ENCODE measurements at places on chromosomes 5 and 9. TPM values are rescaled to one million over a fixed set of nuclear protein-coding genes. Genes with fewer than 3 reads are reported as not detected.
A peak's percentile ranks its signal among the peaks of the same experiment; 100 is the strongest.

DNA sequence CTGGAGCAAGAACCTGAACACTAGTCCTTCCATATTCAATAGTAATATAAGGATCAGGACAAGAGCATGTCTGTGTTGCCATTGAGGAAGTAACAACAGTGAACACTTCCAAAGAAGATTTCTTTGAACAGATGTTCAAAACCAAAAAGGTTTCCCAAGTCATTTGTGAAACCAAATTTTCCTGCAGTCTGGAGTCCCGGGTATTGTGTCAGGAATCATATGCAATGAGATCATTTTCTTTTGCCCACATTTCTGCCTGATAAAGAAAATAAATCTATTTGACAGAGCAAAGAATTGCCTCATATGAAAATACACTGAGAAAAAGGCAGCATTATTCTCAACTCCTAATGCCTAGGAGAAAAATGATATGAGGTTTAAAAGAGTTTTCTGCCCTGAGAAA lies 151.7 kb downstream of the SNX18 start:
- H3K4me3 ChIP-seq = no peak overlapping the region
- H3K36me3 ChIP-seq = no peaks in the 10 kb centered on the region
- H3K27me3 ChIP-seq = no peaks in the 10 kb centered on the region
- H3K4me1 ChIP-seq = no peaks in the 10 kb centered on the region
- no peak overlapping the region for H3K27ac ChIP-seq
- no peak for DNase-seq

GRCh38 chr5:169133531-169133930 lies 167.4 kb downstream of the SLIT3 start:
- H3K36me3 ChIP-seq = no peaks in the 10 kb centered on the region
- no peak overlapping the region for H3K27ac ChIP-seq
- DNase-seq = peak; percentile 76
- H3K4me3 ChIP-seq = no peak overlapping the region

- H3K4me3 ChIP-seq = no peak overlapping the region
- H3K4me1 ChIP-seq = no peaks in the 10 kb centered on the region
- H3K27me3 ChIP-seq = no peaks in the 10 kb centered on the region
- no peak for DNase-seq
- H3K36me3 ChIP-seq = no peaks in the 10 kb centered on the region
- H3K27ac ChIP-seq = no peak overlapping the region
Measured at GRCh38 chr9:87479801-87480201, 17.9 kb upstream of the DAPK1 start.

DNA sequence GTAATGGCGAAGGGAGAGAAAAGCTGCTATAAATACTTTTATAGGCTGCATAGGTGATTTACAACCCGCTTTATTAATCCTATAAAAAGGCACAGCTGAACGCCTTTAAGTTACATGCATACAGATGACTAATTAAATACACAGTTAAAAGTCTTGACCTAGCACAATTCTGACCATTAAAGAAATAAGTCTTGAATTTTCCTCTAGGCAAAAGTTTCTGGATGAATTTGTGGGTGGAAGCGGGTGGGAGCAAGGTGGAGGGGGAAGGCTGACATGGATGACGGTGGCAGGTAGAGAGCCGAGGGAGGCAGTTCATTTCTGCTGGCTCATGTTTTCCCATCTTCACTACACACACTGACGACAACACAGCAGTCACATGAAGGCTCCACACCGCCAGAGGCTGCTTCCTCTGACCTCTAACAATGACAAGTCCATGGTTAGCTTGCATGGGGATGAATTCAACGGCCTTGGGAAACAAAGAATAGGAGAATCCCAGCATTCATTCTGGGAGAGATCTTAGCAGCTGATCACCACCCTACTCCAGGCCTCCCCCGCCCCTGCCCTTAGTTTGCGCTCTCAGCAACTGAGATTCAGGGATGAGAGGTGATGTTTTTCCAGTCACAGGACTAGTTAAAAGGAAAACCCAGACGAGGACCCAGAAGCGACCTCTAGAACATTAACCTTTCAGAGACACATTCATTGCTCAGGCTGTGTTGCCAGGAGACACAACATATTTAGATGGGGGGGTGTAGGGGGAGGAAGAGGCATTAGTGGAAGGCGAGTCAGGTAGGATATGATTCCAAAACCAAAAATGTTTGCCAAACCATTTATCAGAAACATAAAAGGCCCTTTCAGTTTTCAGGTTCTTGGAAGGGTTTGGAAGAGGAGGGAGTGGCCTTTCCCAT lies 329.3 kb downstream of the PIK3R1 start:
- no peaks in the 10 kb centered on the region for H3K27me3 ChIP-seq
- DNase-seq = no peak
- no peaks in the 10 kb centered on the region for H3K36me3 ChIP-seq
- no peak overlapping the region for H3K4me3 ChIP-seq
- H3K4me1 ChIP-seq = no peaks in the 10 kb centered on the region

DNA sequence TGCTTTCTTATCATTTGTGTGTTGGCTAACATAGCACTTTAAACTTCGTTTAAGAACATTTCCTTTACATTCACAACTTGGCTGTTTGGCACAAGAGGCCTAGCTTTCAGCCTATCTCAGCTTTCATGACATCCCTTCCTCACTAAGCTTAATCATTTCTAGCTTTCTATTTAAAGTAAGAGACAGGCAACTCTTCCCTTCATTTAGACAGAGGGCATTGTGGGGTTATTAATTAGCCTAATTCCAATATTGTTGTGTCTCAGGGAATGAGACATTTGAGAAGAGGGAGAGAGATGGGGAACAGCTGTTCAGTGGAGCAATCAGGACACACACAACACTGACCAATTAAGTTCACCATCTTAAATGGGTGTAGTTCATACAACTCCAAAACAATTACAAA lies 51.0 kb upstream of the OR2K2 start:
- H3K4me1 ChIP-seq = no peaks in the 10 kb centered on the region
- H3K27me3 ChIP-seq = no peaks in the 10 kb centered on the region
- H3K4me3 ChIP-seq = no peak overlapping the region
- H3K36me3 ChIP-seq = peaks cover 18% of the 10 kb centered on the region
- H3K27ac ChIP-seq = no peak overlapping the region

- peak overlapping the region; percentile 18 for H3K27ac ChIP-seq
- peaks cover 3% of the 10 kb centered on the region for H3K4me1 ChIP-seq
- no peaks in the 10 kb centered on the region for H3K36me3 ChIP-seq
Measured at GRCh38 chr9:85303757-85304134, 438.0 kb downstream of the AGTPBP1 start.

DNA sequence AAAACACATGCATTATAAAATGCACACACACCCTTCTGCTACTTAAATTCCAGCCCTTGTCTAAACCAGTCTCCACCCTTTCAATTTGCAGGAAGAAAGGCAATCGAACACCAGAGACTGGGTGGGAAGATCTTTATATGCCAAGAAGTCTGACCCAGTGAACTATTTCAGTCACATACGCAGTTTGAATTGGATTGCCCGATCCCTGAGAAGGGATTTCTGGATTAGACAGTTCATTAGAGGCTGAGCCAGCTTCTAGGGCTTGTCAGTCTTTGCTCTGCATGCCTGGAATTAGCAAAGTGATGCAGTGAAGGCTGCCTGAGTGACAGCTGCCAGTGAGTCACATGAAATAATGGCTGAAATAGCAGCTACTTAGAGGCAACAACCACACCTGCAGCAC lies 159.9 kb downstream of the PPP2R2B start:
- H3K4me1 ChIP-seq = peaks cover 4% of the 10 kb centered on the region
- no peak for DNase-seq
- no peak overlapping the region for H3K27ac ChIP-seq
- H3K36me3 ChIP-seq = no peaks in the 10 kb centered on the region
- no peak overlapping the region for H3K4me3 ChIP-seq

- no peak overlapping the region for H3K27ac ChIP-seq
- peaks cover 4% of the 10 kb centered on the region for H3K4me1 ChIP-seq
- H3K4me3 ChIP-seq = no peak overlapping the region
Measured at GRCh38 chr9:136672431-136673087, 9.8 kb downstream of the EGFL7 start.

GRCh38 chr9:107881626-107882300 lies 392.2 kb upstream of the KLF4 start:
- no peak overlapping the region for H3K4me3 ChIP-seq
- no peaks in the 10 kb centered on the region for H3K4me1 ChIP-seq
- H3K36me3 ChIP-seq = no peaks in the 10 kb centered on the region
- no peaks in the 10 kb centered on the region for H3K27me3 ChIP-seq
- no peak overlapping the region for H3K27ac ChIP-seq

DNA sequence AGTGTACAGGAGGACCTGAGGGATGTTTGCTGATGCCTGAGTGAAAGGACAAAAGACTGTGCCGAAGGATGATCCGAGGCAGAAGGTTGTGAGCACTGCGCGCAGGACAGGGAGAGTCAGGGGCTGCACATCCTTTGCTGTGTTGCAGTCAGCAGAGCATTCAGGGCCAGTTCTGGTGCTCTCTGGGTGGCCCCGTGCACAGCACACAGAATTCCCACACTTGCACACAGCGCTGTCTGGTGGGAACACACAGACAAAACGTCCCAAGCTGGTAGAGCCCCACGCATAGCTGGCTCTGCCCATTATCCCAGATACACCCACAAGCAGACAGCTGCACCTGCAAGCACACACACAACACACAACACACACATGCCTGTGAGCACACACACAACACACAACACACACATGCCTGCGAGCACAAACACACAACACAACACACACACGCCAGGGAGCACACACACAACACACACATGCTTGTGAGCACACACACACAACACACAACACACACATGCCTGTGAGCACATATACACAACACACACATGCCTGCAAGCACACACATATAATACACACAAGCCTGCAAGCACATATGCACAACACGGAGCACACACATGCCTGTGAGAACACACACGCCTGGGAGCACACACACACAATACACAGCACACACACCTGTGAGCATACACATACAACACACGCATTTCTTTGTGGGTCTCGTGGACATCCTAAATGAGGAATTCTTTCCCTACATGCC lies 74.4 kb downstream of the FGF18 start:
- no peak overlapping the region for H3K4me3 ChIP-seq
- no peaks in the 10 kb centered on the region for H3K36me3 ChIP-seq
- no peak for DNase-seq
- peaks cover 15% of the 10 kb centered on the region for H3K4me1 ChIP-seq
- H3K27ac ChIP-seq = peak overlapping the region; percentile 77

DNA sequence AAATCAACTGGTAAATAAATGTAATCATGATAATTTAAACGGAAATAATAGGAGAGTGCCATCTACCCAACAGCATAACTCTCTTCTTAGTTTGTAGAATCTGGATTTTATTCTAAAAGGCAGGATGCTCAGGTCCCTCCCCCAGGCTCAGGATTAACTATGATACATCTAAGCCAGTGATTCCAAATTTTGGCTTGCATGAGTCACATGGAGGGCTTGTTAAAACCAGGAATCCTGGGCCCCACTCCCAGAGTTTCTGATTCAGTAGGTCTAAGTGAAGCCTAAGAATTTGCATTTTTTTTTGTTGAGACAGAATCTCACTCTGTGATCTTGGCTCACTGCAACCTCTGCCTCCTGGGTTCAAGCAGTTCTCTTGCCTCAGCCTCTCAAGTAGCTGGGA lies 62.3 kb upstream of the ZFR start:
- peaks cover 34% of the 10 kb centered on the region for H3K4me1 ChIP-seq
- peak overlapping the region; percentile 86 for H3K27ac ChIP-seq
- no peaks in the 10 kb centered on the region for H3K36me3 ChIP-seq
- H3K27me3 ChIP-seq = no peaks in the 10 kb centered on the region
- no peak for DNase-seq
- no peak overlapping the region for H3K4me3 ChIP-seq

DNA sequence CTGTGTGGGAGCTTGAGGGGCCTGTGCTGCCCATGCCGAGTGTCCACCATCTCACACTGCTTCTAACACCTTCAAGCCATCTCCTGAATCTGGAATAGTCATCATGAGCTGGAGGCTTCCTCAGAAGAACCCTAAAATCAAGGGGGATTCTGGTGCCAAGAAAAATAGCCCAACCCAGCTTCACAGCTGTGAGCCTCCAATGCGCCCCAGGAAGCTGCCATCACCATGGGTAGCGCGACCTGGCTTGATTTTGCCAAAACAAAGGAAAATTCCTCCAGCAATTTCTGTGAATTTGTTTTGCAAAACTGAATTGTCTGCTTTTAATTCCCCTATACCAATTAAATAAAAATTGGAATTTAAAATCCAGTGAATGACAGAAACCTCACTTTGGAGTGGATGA lies 6.2 kb upstream of the TIFAB start:
- H3K4me1 ChIP-seq = peaks cover 27% of the 10 kb centered on the region
- peaks cover 50% of the 10 kb centered on the region for H3K27me3 ChIP-seq
- H3K27ac ChIP-seq = no peak overlapping the region
- DNase-seq = no peak
- H3K4me3 ChIP-seq = no peak overlapping the region

DNA sequence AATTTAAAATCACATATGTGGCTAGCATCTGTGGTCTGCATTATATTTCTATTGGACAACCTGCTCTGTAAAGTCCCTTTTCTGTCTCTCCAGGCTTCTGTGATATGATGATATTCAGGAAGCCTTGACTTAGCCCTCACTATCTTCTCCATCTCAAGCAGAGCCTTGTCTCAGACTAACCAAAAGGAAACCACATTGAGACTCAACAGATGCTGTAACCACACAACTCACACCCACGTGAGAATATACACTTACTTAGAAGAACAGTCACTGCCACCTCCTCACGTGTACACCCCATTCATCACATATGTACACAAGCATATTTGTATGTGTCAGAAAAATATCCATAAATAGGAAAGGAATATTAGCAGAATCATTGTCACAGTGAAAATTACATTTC lies 33.6 kb downstream of the HTR4 start:
- no peaks in the 10 kb centered on the region for H3K4me1 ChIP-seq
- H3K36me3 ChIP-seq = no peaks in the 10 kb centered on the region
- no peak for DNase-seq
- H3K4me3 ChIP-seq = no peak overlapping the region
- no peak overlapping the region for H3K27ac ChIP-seq

DNA sequence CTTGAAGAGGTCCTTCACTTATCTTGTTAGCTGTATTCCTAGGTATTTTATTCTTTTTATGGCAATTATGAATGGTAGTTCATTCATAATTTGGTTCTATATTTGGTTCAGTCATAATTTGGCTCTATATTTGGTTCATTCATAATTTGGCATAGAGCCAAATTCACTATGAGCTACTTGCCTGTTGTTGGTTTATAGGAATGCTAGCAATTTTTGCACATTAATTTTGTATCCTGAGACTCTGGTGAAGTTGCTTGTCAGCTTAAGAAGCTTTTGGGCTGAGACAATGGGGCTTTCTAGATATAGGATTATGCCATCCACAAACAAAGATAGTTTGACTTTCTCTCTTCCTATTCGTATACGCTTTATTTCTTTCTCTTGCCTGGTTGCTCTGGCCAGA lies 142.2 kb downstream of the PLCXD3 start:
- H3K36me3 ChIP-seq = no peaks in the 10 kb centered on the region
- no peak overlapping the region for H3K27ac ChIP-seq
- no peaks in the 10 kb centered on the region for H3K27me3 ChIP-seq

Gene CPEB4
- 49.1 TPM for total RNA-seq

Gene PCDHB3
- total RNA-seq = 2.7 TPM

Gene DND1
- total RNA-seq = 0.40 TPM

Gene MAMDC4
- total RNA-seq = 9.3 TPM

Gene CETN3
- 61.1 TPM for total RNA-seq
